ENCODE measurements at places on chromosomes 4 and X. TPM values are rescaled to one million over a fixed set of nuclear protein-coding genes. Genes with fewer than 3 reads are reported as not detected.

CCDC149 gene
- 12.9 TPM for total RNA-seq

FGF16 gene
- total RNA-seq = not detected

TMEM165 gene
- 188 TPM for total RNA-seq

SPANXN4 gene
- not detected for total RNA-seq

CT47A7 gene
- total RNA-seq = not detected

SRPX2 gene
- 327 TPM for total RNA-seq

MAGEA1 gene
- not detected for total RNA-seq

TLR3 gene
- total RNA-seq = 4.2 TPM

VCX3A gene
- not detected for total RNA-seq

SPATA4 gene
- not detected for total RNA-seq

LDOC1 gene
- total RNA-seq = 7.7 TPM

OPHN1 gene
- total RNA-seq = 5.3 TPM

TLL1 gene
- 16.8 TPM for total RNA-seq

MAGEB17 gene
- total RNA-seq = not detected

FAAH2 gene
- 2.6 TPM for total RNA-seq

SLITRK4 gene
- total RNA-seq = 3.9 TPM

PDE5A gene
- total RNA-seq = 11.1 TPM

ADH1B gene
- 4,408 TPM for total RNA-seq

MAGEH1 gene
- 38.0 TPM for total RNA-seq

NAA11 gene
- not detected for total RNA-seq

SPANXB1 gene
- not detected for total RNA-seq

EPHA5 gene
- total RNA-seq = 0.65 TPM

WDR17 gene
- 3.1 TPM for total RNA-seq

P2RY8 gene
- total RNA-seq = 3.1 TPM

LARP1B gene
- total RNA-seq = 26.5 TPM

FANCB gene
- total RNA-seq = 1.3 TPM

BOD1L1 gene
- 37.7 TPM for total RNA-seq

GSX2 gene
- total RNA-seq = not detected

UPF3B gene
- 4.4 TPM for total RNA-seq

IL3RA gene
- 30.6 TPM for total RNA-seq

GPM6B gene
- 1.4 TPM for total RNA-seq

ARL9 gene
- total RNA-seq = 0.12 TPM

CPE gene
- total RNA-seq = 116 TPM

MBTPS2 gene
- total RNA-seq = 7.4 TPM

SNCA gene
- total RNA-seq = 17.6 TPM

PSAPL1 gene
- total RNA-seq = not detected

FAM47B gene
- not detected for total RNA-seq

SLC9B2 gene
- total RNA-seq = 20.0 TPM

SPANXA1 gene
- not detected for total RNA-seq

SULT1E1 gene
- total RNA-seq = not detected

TEX13B gene
- total RNA-seq = not detected

CLNK gene
- not detected for total RNA-seq

VEGFC gene
- 30.6 TPM for total RNA-seq

NCAPG gene
- total RNA-seq = 0.46 TPM

VCX gene
- total RNA-seq = not detected

ZNF674 gene
- total RNA-seq = 2.9 TPM

PLP1 gene
- total RNA-seq = 0.84 TPM

SPACA5 gene
- total RNA-seq = not detected

PCDH11X gene
- 0.47 TPM for total RNA-seq

SUPT20HL2 gene
- not detected for total RNA-seq

GLOD5 gene
- total RNA-seq = not detected

CAPN6 gene
- total RNA-seq = 1.4 TPM

TBX22 gene
- not detected for total RNA-seq

ASB9 gene
- 2.2 TPM for total RNA-seq

DMD gene
- 37.8 TPM for total RNA-seq

GAGE12J gene
- not detected for total RNA-seq

Data from omental fat pad (tissue), 4 donors.